Karpas-422 (cell line): ENCODE measurements at places on chromosomes 3 and 15.

- no peak for DNase-seq
- H3K27me3 ChIP-seq, result no peaks in the 10 kb centered on the region
- no peaks in the 10 kb centered on the region for H3K36me3 ChIP-seq
- H3K4me1 ChIP-seq, result no peaks in the 10 kb centered on the region
- no peak overlapping the region for H3K27ac ChIP-seq
Measured at GRCh38 chr3:117278424-117279190, 569.0 kb downstream of the TUSC7 start.

- no peaks in the 10 kb centered on the region for H3K36me3 ChIP-seq
- H3K4me3 ChIP-seq, result no peak overlapping the region
- DNase-seq, result no peak
- no peaks in the 10 kb centered on the region for H3K27me3 ChIP-seq
- no peaks in the 10 kb centered on the region for H3K4me1 ChIP-seq
Measured at GRCh38 chr3:7194071-7194835, 333.3 kb downstream of the GRM7 start.

DNA sequence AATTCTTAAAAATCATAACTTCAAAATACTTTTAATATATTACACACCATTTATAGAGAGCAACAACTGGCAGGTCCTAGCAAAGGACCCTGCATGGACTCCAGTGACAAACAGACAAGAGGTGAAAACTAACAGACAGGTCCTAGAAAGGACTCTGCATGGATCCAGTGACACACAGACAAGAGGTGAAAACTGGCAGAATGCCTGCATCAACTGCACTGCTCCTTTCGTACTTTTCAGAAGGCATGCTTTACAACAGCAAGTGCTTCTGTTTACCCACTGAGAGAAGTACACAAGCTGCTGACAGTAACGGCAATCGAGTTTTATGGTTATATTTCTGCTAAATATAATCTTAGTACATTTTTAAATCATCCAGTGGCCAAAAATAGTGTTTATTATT is 24.3 kb upstream of the GP5 start:
- DNase-seq, result no peak
- H3K27me3 ChIP-seq, result no peaks in the 10 kb centered on the region

- H3K36me3 ChIP-seq, result peaks cover 67% of the 10 kb centered on the region
- peaks cover 55% of the 10 kb centered on the region for H3K4me1 ChIP-seq
- peak overlapping the region; percentile 75 for H3K27ac ChIP-seq
- no peaks in the 10 kb centered on the region for H3K27me3 ChIP-seq
Measured at GRCh38 chr15:38514601-38515000, 50.0 kb downstream of the RASGRP1 start.

GRCh38 chr3:30578479-30578878 is 27.9 kb upstream of the TGFBR2 start:
- H3K4me3 ChIP-seq, result no peak overlapping the region
- no peaks in the 10 kb centered on the region for H3K27me3 ChIP-seq
- no peaks in the 10 kb centered on the region for H3K36me3 ChIP-seq
- no peak for DNase-seq

DNA sequence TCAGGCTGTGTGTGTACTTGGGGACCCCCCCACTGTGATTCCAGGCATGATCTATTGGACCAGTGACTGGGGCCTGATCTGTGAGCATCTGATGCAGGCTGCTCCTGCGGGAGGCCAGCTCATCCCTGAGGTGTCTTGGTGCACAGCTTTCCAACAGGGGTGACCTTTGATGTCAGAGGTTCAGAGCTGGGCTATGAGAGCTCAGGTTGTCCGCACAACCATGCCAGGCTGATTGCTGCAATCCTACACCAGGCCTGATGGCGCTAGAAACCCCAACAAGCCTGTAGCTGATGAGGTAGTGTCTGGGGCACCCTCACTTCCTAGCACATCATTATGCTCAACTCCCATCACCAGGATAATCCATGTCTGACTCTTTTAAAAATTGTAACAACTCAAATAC is 56.1 kb upstream of the CACNA2D3 start:
- DNase-seq, result no peak
- H3K4me1 ChIP-seq, result peaks cover 12% of the 10 kb centered on the region
- no peaks in the 10 kb centered on the region for H3K27me3 ChIP-seq

GRCh38 chr3:195269375-195270078 is 1.4 kb downstream of the XXYLT1 start:
- H3K4me3 ChIP-seq, result peak overlapping the region; percentile 88
- no peak for DNase-seq
- H3K27me3 ChIP-seq, result no peaks in the 10 kb centered on the region
- H3K4me1 ChIP-seq, result peaks cover 29% of the 10 kb centered on the region
- H3K27ac ChIP-seq, result no peak overlapping the region
- no peaks in the 10 kb centered on the region for H3K36me3 ChIP-seq

DNA sequence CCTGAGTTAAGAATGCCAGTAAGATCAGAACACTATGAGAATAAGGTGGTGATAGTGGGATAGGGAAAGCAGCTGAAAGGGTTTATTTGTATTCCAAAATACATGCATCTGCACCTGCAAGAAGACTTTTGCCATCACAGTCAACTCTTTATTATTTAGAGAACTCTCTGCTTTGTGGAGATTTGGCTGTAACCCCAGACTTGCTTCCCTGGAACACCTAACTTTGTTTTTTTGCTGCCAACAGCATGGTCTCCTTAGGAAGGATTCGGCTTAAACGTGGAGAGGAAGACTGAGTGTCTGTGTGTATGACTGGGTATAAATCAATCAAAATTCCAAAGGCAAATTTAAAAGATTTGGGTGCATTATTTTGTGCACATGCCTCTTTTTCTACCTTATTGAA is 21.6 kb upstream of the SLITRK3 start:
- no peaks in the 10 kb centered on the region for H3K36me3 ChIP-seq
- H3K4me3 ChIP-seq, result no peak overlapping the region
- no peaks in the 10 kb centered on the region for H3K4me1 ChIP-seq
- no peak for DNase-seq

GRCh38 chr3:138089091-138089490 is 26.3 kb downstream of the DZIP1L start:
- H3K27me3 ChIP-seq, result no peaks in the 10 kb centered on the region
- no peak for DNase-seq
- no peak overlapping the region for H3K27ac ChIP-seq
- no peaks in the 10 kb centered on the region for H3K36me3 ChIP-seq

GRCh38 chr3:40878464-40878905 is 320.8 kb upstream of the CTNNB1 start:
- DNase-seq, result no peak
- H3K27ac ChIP-seq, result no peak overlapping the region
- no peaks in the 10 kb centered on the region for H3K27me3 ChIP-seq
- no peaks in the 10 kb centered on the region for H3K36me3 ChIP-seq

DNA sequence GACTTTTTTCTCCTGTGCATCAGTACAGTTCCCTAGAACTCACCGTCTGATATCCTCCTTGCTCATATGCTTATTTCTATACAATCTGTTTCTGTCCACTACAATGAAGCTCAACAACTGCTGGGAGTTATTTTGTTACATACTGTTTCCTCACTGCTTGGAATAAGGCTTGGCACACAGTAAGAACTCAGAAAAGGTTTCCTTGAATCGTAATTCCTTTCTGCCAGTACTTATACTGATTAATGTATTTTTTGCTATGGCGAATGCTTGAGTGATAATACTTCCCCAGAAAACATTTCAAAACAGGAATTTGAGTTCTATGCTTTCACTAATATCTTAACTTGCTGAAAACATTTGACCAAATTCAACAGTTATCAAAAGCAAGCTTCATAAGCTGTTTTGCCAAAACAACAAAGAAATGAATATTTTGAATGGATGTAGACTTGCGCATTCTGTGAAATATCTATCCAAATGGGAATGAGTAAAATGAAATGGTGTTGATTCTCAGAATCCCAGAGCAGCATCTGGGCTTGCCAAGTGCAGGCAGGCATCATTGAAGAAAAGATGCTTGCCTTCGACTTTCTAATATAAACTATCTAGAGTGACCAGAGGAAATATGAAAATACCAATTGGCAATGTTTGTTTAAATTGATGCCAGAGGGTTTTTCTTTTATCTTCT is 286.3 kb downstream of the RAP2B start:
- H3K36me3 ChIP-seq, result no peaks in the 10 kb centered on the region
- H3K27me3 ChIP-seq, result no peaks in the 10 kb centered on the region
- H3K4me1 ChIP-seq, result no peaks in the 10 kb centered on the region
- DNase-seq, result no peak
- H3K27ac ChIP-seq, result no peak overlapping the region
- H3K4me3 ChIP-seq, result no peak overlapping the region

- peak; percentile 15 for DNase-seq
- H3K4me1 ChIP-seq, result peaks cover 25% of the 10 kb centered on the region
- H3K27me3 ChIP-seq, result no peaks in the 10 kb centered on the region
- H3K4me3 ChIP-seq, result no peak overlapping the region
- no peak overlapping the region for H3K27ac ChIP-seq
Measured at GRCh38 chr3:131072845-131073244, 46.2 kb downstream of the NEK11 start.

DNA sequence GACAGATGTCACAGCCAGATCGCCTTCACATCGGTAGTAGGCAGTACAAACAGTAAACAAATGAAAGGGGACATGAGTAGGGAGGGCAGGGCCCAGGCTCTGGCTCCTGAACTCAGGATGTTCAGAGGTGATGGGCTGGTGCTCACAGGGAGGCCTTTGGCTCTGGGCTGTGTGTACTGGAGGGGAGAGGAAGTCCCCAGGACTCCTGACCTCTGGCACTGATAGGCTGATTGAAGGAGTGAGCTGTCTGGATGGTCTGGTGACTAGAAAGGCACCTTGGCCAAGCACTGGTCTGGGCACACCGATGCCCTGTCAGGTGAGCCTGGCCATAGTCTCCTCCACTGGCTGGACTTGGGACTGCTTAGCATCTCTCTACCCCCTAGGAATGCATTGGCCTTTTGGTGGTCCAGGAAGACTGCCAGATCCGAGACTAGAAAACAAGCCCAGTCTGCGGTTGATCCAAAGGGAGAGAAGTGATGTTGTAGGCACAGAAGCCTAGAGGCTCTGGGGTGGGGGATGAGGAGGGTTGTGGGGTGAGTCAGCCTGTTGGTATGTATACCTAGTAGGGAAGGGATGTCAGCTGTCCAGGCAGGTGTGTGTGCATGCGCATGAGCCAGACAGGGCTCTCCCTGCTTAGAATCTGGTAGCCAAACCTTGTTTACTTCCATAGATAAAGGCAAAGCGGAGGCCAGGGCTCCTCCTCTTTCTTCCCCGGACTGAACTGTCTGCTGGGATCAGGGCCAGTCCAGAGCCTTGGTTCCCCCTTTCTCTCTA is 1.9 kb downstream of the SPINT1 start:
- peaks cover 27% of the 10 kb centered on the region for H3K4me1 ChIP-seq
- H3K27me3 ChIP-seq, result no peaks in the 10 kb centered on the region
- DNase-seq, result no peak
- no peak overlapping the region for H3K27ac ChIP-seq
- H3K4me3 ChIP-seq, result no peak overlapping the region
- no peaks in the 10 kb centered on the region for H3K36me3 ChIP-seq

DNA sequence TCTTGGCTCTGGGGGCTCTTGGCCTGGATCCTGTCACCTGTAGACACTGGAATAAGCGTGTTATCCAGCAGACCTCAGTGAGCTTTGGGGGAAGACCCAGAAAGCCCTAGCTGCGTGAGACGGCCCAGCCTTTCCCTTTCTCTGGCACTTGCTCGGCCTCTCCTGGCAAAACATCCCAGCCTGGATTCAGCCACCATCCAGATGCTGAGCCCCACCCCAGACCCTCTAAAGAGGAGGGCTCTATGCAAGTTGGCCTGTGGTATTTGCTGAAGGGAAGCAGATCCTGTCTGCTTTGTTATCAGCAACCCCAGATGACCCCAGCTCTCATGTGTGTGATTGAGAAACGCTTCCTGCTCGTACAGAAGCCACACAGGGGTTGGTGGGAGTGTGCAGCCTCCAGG is 267.2 kb downstream of the FAM43A start:
- no peak overlapping the region for H3K27ac ChIP-seq
- H3K4me3 ChIP-seq, result no peak overlapping the region
- no peak for DNase-seq
- no peaks in the 10 kb centered on the region for H3K36me3 ChIP-seq
- H3K27me3 ChIP-seq, result no peaks in the 10 kb centered on the region
